ENCODE measurements at places on chromosomes 13 and 19.

GRCh38 chr13:110699148-110700145, 6.5 kb downstream of the CARS2 start:
- DNase-seq: no peak

GRCh38 chr19:35442091-35442490, 6.0 kb upstream of the FFAR2 start:
- no peak for DNase-seq

GRCh38 chr13:95073747-95074311, 227.4 kb downstream of the ABCC4 start:
- no peak for DNase-seq

DNA sequence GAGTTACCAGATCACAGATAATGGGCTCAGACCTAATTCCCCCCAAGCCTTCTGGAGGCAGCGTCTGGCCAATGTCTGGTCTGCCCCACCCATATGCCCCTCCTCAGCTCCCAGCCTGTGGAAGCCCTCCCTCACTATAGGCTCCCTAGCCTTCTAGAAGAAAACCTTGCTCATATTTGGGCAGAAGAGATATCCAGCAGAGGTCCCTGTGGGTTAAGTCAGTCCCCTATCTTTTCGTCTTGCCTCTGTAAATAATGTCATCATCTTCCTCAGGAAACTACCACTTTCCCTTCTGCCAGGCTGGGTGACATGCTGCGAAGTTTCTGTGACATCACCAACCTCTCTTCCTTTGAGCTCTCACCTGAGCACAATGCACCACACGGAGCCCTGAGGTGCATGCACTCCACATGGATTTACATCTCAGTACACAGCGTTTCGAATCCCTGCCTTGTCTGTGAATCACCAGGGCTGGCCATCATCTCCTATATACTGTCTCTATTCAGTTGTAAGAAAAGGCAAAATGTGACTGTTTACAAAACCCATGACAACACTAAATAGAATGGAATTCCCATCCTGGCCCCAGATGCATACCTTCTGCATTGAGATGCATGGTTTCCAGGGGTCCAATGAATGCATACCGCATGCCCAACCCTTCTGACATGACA, 112.8 kb downstream of the CRYL1 start:
- DNase-seq: no peak

All from GM13977 (cell line).